ENCODE measurements at places on chromosomes 16 and 17. TPM values are rescaled to one million over a fixed set of nuclear protein-coding genes. Genes with fewer than 3 reads are reported as not detected.

Gene TMEM98
- 101 TPM for total RNA-seq

Gene AIPL1
- 0.34 TPM for total RNA-seq

Gene GSPT1
- 119 TPM for total RNA-seq

Gene ZNF200
- total RNA-seq = 13.1 TPM

Gene GAS7
- 337 TPM for total RNA-seq

Gene PLCG2
- 4.5 TPM for total RNA-seq

Gene KRTAP2-1
- not detected for total RNA-seq
